ENCODE measurements at places on chromosomes 16 and 17. TPM values are rescaled to one million over a fixed set of nuclear protein-coding genes. Genes with fewer than 3 reads are reported as not detected.
A peak's percentile ranks its signal among the peaks of the same experiment; 100 is the strongest.

DNA sequence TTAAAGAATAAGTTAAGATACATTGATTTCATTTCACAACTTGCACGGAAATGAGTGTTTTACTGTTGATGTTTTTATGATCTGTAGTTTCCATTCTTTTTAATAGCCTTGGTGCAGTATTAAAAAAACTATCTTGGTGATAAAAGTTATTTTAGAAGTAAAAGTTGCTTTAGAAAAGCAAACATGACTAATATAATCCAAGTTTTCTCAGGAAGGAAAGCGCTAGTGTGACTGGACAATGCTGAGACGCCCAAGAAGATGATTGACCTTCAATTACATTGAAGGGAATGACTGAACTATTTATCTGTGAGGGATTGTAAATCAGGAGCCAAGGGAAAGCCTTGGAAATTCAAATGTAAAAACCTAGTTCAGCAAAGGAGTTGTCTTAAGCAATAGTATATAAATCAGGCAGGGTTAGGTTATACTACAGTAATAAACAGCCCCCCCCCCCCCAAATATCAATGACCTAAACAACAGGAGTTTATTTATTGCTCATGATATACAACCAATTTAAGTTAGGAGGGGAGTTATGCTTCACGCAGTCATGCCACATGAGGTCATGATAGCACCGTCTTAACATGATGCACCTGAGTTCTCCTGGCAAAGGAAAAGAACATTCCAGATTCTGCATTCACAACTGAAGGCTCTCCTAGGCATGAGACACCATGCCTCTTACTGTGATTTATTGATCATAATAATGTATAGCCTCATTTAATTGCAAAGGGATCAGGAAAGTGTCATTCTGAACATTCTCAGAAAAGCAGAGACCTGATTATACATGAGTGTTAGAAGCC, 443.8 kb downstream of the CDH13 start:
- no peak for DNase-seq

DNA sequence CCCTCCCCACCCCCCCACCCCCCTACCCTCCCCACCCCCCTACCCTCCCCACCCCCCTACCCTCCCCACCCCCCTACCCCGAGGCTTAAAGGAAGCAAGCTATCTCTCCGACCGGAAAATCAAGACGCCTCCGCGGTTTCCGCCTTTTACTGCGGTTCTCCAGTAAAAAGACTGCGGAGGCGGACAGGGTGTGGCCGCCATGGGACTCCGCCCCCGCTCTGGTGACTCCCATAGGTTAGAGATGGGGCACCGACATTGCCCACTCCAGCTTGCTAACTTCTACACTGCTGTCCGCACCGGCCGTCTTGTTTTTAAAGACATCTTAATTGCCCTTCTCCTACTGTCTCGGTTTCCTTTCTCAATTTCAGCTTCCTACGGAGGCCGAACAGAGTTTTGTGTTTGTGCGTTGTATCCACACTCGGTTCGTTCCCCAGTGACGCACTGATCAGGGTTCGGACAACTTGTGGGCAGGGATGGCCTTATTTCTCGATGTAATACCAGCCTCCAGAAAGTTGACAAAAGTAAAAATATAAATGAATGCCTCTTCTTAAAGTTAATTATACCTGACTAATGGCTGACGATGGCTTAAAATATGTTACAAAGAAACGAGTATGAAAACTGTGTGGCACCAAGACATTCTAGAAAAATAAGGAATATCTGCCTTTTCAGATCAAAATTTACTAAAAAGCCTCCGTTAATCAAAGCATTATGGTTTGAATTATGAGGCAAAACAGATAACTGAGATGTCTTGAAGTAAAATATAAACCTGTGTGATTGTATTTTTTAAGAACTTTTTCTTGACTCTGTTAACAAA, 1.1 kb upstream of the ZNF200 start:
- no peak for DNase-seq

DNA sequence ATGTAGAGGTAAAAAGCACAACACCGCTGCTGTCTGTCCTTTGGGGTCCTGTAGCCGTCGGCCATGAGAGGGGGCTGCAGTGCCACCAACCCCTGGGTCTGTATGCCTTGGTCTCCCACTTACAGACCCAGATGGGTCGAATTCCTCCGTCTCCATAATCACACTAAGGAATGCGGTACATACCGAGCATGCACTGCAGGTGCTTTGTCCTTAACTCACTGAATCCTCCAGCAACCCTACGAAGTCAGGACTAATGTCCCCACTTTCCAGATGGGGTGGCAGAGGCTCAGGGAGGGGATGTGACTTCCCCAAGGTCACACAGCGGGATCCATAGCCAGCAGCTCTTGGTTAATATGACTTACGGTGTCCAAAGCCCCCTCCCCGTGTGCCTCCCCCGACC, 219.9 kb upstream of the CIBAR2 start:
- no peak for DNase-seq

DNA sequence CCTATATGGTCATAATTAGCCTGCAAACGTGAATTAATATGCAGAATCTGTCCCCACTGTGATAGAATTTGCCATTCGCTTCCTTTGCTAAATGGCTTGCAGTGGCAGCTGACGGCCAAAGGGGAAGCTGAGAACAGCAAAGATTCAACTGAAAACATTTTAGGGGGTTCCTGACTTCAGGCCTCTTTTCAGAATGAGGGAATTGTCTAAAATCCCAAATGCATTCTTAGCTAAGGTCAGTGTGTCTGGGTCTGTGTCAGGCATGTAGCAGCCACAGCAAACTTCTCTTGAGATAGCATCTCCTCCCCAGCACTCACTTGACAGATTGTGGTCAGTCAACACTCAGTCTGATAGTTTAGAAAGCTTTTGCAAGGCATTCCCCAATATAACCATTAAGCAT, 701.1 kb downstream of the WWOX start:
- DNase-seq: no peak

DNA sequence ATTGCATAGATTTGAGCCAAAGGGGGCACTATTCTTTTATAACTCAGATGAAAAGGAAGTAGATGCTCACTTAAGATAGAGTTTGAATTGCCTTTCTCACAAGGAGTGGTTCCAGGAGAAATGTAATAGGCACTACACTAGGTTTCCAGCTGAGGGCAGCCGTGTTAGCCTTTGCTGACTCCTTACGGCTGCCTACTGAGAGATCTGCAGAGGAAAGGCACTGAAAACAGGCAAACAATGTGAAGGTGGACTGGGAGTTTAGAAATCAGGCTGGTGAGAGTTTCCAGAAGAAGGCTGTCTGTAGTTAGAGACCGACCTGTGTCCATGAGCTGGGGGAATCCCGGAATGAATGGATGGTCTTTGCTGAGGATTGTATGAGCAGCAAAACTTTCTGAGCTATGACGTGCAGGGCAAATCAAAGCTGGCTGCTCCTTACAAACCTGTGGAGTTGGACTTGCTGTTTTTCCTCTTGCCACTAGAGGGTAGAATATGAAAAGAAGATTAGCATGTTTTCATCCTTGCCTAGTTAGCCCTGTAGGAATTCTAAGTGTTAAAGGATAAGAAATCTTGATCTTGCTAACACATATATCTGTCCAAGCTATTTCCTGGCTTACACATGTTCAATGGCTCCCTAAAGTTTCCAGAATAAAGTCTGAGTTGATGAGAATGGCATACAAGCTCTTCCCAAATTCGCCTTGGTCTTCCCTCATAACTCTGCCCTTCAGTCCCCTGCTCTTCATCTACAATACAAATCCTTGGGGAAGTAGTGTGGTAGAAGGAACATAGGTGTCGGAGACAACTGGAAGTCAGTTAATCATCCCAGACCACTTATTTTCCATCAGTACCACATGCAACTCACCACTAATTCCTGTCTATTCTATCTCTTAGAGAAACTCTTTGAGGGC, 20.1 kb upstream of the TAOK1 start:
- DNase-seq: peak; percentile 89

GRCh38 chr17:73722165-73722564, 77.9 kb upstream of the SDK2 start:
- no peak for DNase-seq

DNA sequence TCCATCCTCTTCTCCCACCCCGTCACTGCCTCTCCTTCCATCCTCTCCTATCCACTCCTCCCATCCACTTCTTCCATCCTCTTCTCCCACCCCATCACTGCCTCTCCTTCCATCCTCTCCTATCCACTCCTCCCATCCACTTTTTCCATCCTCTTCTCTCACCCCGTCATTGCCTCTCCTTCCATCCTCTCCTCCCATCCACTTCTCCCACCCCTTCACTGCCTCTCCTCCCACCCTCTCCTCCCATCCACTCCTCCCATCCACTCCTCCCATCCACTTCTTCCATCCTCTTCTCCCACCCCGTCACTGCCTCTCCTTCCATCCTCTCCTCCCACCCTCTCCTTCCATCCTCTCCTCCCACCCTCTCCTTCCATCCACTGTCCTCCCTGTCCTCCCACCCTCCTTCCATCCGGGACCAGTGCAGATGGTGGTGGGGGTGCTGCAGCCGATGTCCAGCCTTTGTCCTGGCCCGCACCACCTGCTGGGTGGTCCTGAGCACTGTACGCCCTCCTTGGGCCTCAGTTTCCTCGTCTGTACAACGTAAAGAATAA, 1.1 kb downstream of the WFIKKN1 start:
- DNase-seq: no peak

DNA sequence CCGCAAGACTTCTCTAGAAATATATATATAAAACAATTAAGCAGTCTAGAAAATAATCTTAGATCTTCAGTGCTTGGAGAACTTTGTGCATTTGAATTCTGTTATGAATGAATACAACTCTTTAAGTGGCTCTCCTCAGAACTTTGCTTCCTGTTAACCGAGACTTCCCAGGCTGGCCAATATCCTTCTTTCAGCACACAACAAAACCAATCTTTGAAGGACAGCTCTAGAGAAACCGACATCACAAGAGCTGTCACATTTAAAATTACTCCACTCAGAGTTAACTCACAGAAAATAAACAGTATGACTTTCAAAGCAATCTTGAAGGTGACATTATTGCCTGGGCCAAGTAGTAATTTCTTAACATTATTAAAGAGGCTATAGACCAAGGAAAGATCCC, 49.7 kb upstream of the ITGA2B start:
- DNase-seq: no peak

GRCh38 chr17:7425316-7425715, at the start of gene SPEM2:
Gene SPEM2 (plus strand): TSS chr17:7425616. CDS start chr17:7425689, 73 bp downstream.
- no peak for DNase-seq

GRCh38 chr16:924806-925205, 46.0 kb downstream of the LMF1 start:
- no peak for DNase-seq

- DNase-seq: no peak
These were observed 230.7 kb downstream of the HS3ST4 start for GRCh38 chr16:25922438-25922837.

DNA sequence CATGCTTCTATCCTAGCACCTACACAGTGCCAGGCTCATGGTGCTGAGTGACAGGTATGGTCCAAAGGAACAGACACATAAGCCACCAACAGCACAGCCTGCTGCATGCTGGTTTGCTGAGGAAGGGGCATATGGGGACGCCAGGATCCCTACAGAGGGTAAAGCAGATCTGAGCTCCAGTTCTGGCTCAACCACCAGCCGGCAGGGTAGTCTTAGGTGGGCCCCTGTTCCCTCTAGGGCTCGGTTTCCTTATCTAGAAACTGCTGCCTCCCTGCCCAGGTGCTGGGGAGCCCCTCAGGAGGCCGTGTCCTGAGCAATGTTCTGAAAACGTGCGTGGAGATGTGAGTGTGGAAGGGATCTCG, 24.2 kb upstream of the MRPS23 start:
- DNase-seq: no peak

- no peak for DNase-seq
These were observed 86.9 kb upstream of the CIBAR2 start for GRCh38 chr16:85199069-85199725.

DNA sequence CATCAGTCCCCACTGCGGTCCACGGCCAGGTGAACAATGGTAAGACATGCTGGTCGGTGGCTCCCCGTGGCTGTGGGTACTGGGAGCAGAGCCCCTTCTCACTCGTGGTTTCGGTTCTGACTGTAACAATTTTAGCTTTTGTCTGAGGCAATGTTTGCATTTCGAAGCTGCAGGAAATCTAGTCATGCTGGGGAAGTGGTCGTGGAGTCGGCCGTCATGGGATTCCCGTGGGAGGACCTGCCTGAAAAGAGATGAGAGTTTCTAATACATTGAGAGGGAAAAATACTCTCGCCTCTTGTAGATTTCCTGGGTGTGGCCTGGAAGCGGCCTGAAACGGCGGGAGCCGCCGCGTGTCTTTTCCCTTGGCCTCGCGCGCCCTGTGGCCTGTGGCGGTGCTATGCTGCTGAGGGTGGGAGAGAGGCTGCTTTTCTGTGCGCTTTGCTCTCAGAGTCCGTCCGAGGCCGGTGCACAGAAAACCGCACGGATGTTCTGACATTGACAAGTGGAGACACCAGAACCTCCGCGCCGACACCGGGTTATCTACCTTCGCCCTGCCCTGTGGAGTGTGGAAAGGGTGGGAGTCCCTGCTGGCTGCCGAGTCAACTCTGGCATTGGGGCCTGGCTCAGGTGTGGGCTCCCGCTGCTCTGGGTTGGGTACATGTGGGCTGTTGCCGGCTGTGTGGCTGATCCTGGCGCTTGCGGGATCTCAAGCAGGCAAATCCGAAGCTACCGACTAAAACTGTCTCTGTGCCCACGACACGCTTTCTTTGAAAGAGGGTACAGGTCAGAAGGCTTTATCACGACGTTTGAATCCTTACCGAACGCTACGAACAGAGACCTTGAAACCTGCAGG, 60.8 kb downstream of the WDR45B start:
- no peak for DNase-seq

GRCh38 chr16:71426069-71426879, 15.6 kb downstream of the TLE7 start:
- DNase-seq: no peak

GRCh38 chr16:50276801-50277555, 10.6 kb downstream of the ADCY7 start:
- DNase-seq: no peak

DNA sequence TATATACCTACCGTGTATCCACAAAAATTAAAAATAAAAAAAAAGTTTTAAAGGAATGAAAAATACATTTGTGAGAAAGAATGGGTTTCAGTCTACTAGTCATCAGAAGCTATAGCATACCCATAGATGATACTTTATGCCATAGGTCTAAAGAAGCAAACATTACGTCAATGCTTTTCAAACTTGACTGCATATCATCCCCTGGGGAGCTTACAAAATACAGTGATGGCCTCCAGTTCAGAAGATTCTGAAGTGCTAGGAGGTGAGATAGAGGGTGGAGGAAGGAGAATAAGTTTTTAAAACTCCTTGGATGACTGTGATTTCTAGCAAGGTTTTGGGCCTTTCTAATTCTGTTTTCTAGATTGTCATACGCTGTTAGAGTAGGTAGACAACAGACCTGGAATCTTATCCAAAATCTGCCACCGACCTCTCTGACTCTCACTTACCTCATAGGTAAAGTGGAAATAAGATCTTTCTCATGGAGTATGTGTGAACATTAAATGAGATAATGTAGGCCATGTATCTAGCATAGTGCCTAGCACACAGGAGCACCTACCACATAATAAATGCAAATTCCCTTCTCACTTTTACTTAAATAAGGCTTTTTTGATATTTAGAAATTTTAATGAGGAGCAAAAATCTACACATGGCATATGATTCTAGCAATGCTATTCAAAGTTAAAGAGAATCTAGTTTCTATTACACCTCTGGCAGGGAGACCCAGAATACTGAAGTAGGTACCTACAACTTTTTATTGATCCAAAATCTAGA, 12.4 kb downstream of the MMD start:
- no peak for DNase-seq

The CSNK1D gene
- total RNA-seq: 19.9 TPM

The PRKCA gene
- 24.2 TPM for total RNA-seq

The CPPED1 gene
- 51.8 TPM for total RNA-seq

The CBX8 gene
- total RNA-seq: 8.8 TPM

The MARCHF10 gene
- not detected for total RNA-seq

The RNU2-1 gene
- not detected for total RNA-seq

The PDILT gene
- total RNA-seq: not detected

The CMTM2 gene
- total RNA-seq: not detected

The AIPL1 gene
- not detected for total RNA-seq

The ZNF19 gene
- 5.8 TPM for total RNA-seq

The TLCD3A gene
- 37.7 TPM for total RNA-seq

Data from A172 (cell line).